Left ventricle myocardium inferior (tissue), 1 donor: ENCODE measurements at places on chromosomes 16 and 17. TPM values are rescaled to one million over a fixed set of nuclear protein-coding genes. Genes with fewer than 3 reads are reported as not detected.

PYDC1 gene
- total RNA-seq = not detected

ZFP3 gene
- total RNA-seq = 11.0 TPM

KREMEN2 gene
- not detected for total RNA-seq

CLEC18A gene
- total RNA-seq = 0.22 TPM

GPR142 gene
- not detected for total RNA-seq

PIK3R5 gene
- total RNA-seq = 2.7 TPM

GFER gene
- total RNA-seq = 23.3 TPM

KRTAP4-9 gene
- not detected for total RNA-seq

DNA sequence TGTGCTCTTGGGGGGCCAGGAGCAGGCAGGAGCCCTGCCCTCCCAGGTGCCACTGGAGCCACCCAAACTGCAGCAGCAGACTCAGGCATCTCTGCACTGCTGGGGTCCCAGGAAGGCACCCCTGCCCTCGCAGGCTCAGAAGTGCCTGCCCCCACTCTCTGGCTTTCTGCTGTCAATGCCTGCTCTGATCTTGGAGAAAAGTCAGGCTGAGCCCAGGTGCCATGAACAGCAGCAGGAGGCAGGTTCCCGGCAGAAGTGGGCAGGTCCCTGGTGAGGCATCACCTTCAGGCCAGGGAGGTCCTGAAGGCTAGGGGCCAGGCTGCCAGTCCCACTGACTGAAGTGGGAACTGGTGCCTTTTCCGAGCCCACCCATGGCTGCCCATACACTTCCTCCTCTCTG lies 106.5 kb downstream of the MGAT5B start:
- DNase-seq = no peak
- peaks cover under 1% of the 10 kb centered on the region for H3K4me1 ChIP-seq
- peaks cover 42% of the 10 kb centered on the region for H3K27me3 ChIP-seq
- H3K27ac ChIP-seq = no peak overlapping the region

GRCh38 chr16:75273054-75273925 lies 21.9 kb upstream of the BCAR1 start:
- H3K36me3 ChIP-seq = no peaks in the 10 kb centered on the region
- peaks cover 14% of the 10 kb centered on the region for H3K4me1 ChIP-seq
- no peak for DNase-seq

- H3K4me3 ChIP-seq = peak overlapping the region; percentile 87
- DNase-seq = no peak
- no peaks in the 10 kb centered on the region for H3K27me3 ChIP-seq
- peaks cover 84% of the 10 kb centered on the region for H3K4me1 ChIP-seq
- peak overlapping the region; percentile 90 for H3K27ac ChIP-seq
Measured at GRCh38 chr16:21161211-21161610, 2.7 kb downstream of the LDAF1 start.

- no peaks in the 10 kb centered on the region for H3K4me1 ChIP-seq
- DNase-seq = no peak
- H3K36me3 ChIP-seq = no peaks in the 10 kb centered on the region
- H3K27me3 ChIP-seq = peaks cover 44% of the 10 kb centered on the region
- H3K27ac ChIP-seq = no peak overlapping the region
Measured at GRCh38 chr16:26988186-26988585, 78.5 kb upstream of the C16orf82 start.

DNA sequence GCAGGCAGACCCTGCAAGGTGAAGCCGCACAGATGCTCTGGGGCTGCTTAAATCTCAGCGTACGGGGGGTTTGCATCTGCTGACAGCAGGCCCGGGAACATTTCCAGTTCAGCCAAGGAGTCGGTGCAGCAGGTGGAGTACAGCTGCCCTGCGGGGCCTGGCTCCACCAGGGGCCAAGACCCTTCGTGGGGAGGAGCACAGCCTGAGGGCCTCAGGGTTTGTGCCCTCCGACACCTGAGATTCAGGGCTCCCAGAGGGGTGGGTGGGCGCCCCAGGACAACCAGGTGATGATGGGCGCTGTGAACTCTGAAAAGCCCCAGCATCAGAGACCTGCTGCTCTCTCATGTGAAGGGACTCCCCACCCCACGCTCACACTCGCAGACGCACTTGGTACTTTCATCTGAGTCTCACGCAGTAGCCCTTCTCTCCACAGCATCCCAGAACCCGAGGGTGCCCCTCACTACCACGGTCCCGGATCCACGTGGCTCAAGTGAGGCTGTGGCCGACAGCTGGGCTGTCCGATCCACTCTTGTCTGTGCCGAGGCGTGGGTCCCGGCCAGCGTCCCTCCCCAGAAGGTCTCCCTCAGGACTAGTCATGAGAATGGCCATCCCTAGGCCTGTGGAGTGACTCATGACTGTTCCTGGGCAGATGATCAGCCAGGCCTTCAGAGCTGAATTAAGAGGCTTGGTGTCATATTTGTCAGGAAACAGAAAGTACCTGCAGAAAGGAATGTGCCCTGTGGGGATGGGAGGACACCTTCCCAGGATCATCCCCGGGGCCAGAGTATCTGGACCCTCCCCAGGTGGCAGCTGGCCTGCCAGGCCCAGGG lies 29.6 kb downstream of the ACSF3 start:
- H3K36me3 ChIP-seq = peaks cover 67% of the 10 kb centered on the region
- H3K4me1 ChIP-seq = no peaks in the 10 kb centered on the region
- H3K27me3 ChIP-seq = no peaks in the 10 kb centered on the region
- no peak overlapping the region for H3K27ac ChIP-seq
- no peak overlapping the region for H3K4me3 ChIP-seq

GRCh38 chr16:60407606-60408005 lies 1628.6 kb downstream of the CDH8 start:
- no peaks in the 10 kb centered on the region for H3K4me1 ChIP-seq
- no peaks in the 10 kb centered on the region for H3K27me3 ChIP-seq
- no peak for DNase-seq
- no peak overlapping the region for H3K4me3 ChIP-seq
- H3K27ac ChIP-seq = no peak overlapping the region
- no peaks in the 10 kb centered on the region for H3K36me3 ChIP-seq

DNA sequence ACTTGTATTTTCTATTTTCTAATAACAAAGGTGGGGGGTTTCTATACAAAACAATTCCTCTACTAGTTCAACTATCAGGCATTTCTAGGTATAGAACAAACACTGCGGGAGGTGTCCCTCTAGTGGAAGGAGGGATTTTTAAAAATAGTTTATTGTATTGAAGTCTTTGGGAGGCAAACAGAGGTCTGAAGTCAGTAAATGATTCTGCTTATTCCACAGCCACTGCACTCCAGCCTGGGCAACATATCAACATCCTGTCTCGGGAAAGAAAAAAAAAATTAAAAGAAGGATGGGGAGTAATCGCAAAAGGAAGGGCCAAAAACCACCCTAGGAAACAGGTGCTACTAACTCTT lies 648 bp upstream of the ERCC4 start:
- peaks cover 7% of the 10 kb centered on the region for H3K36me3 ChIP-seq
- peak overlapping the region; percentile 87 for H3K27ac ChIP-seq
- H3K4me1 ChIP-seq = peaks cover 44% of the 10 kb centered on the region

DNA sequence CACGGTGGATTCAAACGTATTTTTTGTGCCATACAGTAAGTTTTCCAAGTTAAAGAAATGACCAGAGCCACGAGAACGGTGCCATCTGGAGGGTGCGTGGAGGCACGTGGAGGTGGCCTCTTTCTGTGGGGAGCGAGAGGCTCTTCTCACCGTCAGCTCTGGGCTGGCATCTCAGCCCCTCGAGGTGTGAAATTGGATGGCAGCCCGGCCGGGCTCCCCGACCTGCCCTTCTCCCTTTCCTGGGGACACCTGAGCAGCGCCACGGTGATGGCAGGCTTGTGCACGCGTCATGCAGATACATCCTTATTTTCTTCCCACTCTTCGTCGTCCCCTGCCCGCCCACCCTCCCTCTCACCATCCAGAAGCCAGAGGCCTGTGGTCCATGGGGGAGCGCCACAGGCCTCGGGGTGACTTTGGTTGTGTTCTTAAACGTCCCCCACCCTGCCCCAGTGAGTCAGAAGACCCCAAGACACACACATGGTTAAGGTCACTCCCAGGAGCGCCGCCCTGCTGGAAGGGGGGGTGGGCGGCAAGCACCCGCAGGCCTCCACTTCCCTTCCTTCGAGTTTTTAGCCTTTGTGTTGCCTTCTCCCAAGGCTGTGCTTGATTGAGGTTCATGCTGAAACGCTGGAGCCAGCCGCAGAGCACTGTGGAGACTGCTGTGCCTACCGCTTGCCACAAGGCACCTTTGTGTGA lies 109.4 kb downstream of the BANP start:
- H3K36me3 ChIP-seq = peaks cover 27% of the 10 kb centered on the region
- peaks cover 22% of the 10 kb centered on the region for H3K4me1 ChIP-seq
- no peak overlapping the region for H3K27ac ChIP-seq
- H3K27me3 ChIP-seq = no peaks in the 10 kb centered on the region

- DNase-seq = peak; percentile 59
- H3K4me3 ChIP-seq = peak within 1 kb of the TSS; percentile 59
- no peaks in the 10 kb centered on the region for H3K36me3 ChIP-seq
- H3K27me3 ChIP-seq = no peaks in the 10 kb centered on the region
- H3K4me1 ChIP-seq = peaks cover 87% of the 10 kb centered on the region
Measured at GRCh38 chr17:40309031-40309948, at the start of gene RARA. RARA (plus strand) TSS chr17:40309180; CDS start chr17:40331219, 22,039 bp downstream.

- H3K36me3 ChIP-seq = peaks cover 24% of the 10 kb centered on the region
- DNase-seq = no peak
Measured at GRCh38 chr17:59791603-59792457, 84.4 kb downstream of the VMP1 start.

GRCh38 chr17:45171338-45172231 lies 9.9 kb downstream of the HEXIM2 start:
- peaks cover 34% of the 10 kb centered on the region for H3K4me1 ChIP-seq
- peak overlapping the region; percentile 84 for H3K27ac ChIP-seq
- peak overlapping the region; percentile 56 for H3K4me3 ChIP-seq
- no peaks in the 10 kb centered on the region for H3K36me3 ChIP-seq
- H3K27me3 ChIP-seq = no peaks in the 10 kb centered on the region
- no peak for DNase-seq

DNA sequence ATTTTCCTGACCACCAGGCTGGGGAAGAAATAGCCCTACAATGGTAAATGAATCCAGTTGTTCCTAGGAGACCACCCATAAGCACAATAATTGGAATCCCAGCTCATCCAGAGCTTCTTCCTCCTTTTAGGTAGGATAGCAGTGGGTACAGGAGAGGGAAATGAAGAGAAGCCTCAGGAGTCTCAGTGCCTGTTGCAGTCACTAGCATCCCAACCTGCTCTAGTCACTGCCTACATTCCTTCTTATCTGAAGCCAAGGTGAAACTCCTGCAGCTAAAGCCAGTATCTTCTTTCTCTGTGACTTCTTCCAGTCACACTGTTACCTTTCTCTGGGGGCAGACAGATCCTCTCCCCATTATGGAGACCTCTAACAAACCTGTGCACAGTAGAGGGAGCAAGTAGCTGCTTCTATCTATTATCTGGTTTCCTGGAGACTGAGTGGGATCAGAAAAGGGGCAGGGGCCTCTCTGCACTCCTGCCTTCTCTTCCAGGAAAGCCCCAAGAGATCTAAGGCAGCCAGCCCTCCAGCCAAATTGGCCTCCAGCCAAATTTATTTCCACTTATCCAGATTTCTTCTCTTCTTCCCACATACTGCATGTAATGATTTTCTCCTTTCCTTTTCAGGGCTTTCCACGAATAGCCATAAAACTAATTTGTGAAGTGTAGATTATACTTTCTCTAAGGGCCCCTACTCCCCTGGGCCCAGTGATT lies 85.5 kb downstream of the SSH2 start:
- no peaks in the 10 kb centered on the region for H3K27me3 ChIP-seq
- H3K4me1 ChIP-seq = peaks cover 36% of the 10 kb centered on the region
- no peak for DNase-seq
- no peak overlapping the region for H3K4me3 ChIP-seq

GRCh38 chr17:57004944-57005579 lies 27.1 kb downstream of the SCPEP1 start:
- H3K27me3 ChIP-seq = no peaks in the 10 kb centered on the region
- no peak for DNase-seq
- peaks cover 5% of the 10 kb centered on the region for H3K4me1 ChIP-seq
- H3K36me3 ChIP-seq = peaks cover 58% of the 10 kb centered on the region

- H3K36me3 ChIP-seq = no peaks in the 10 kb centered on the region
- no peaks in the 10 kb centered on the region for H3K4me1 ChIP-seq
- H3K27me3 ChIP-seq = peaks cover 71% of the 10 kb centered on the region
- peak overlapping the region; percentile 12 for H3K27ac ChIP-seq
- peak overlapping the region; percentile 47 for H3K4me3 ChIP-seq
Measured at GRCh38 chr16:31260136-31260931, 559 bp downstream of the ITGAM start.

DNA sequence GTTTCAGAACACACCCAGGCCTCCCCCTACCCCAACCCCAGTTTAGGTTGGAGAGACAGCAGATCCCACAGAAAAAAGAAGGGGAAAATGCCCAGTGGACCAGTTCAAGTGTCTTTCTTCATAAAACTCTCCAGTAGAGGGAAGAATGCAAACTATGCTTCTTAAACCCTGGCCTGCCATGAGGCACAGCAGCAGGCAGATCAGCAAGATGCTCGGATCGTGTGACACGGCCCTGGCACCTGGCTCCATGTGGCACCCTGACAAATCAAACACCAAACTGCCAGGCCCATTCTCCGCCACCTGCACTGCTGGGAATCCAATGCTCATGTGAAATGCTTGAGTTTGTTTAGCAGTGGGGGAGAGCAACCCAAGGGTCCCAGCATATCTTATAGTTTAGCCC lies 166.8 kb downstream of the SOX9 start:
- no peak overlapping the region for H3K4me3 ChIP-seq
- no peak for DNase-seq
- no peaks in the 10 kb centered on the region for H3K36me3 ChIP-seq
- H3K27ac ChIP-seq = no peak overlapping the region
- H3K4me1 ChIP-seq = no peaks in the 10 kb centered on the region
- peaks cover 13% of the 10 kb centered on the region for H3K27me3 ChIP-seq

- H3K27me3 ChIP-seq = no peaks in the 10 kb centered on the region
- H3K4me3 ChIP-seq = no peak overlapping the region
- no peaks in the 10 kb centered on the region for H3K36me3 ChIP-seq
- peaks cover 19% of the 10 kb centered on the region for H3K4me1 ChIP-seq
Measured at GRCh38 chr17:61205931-61206330, 193.7 kb upstream of the TBX2 start.

DNA sequence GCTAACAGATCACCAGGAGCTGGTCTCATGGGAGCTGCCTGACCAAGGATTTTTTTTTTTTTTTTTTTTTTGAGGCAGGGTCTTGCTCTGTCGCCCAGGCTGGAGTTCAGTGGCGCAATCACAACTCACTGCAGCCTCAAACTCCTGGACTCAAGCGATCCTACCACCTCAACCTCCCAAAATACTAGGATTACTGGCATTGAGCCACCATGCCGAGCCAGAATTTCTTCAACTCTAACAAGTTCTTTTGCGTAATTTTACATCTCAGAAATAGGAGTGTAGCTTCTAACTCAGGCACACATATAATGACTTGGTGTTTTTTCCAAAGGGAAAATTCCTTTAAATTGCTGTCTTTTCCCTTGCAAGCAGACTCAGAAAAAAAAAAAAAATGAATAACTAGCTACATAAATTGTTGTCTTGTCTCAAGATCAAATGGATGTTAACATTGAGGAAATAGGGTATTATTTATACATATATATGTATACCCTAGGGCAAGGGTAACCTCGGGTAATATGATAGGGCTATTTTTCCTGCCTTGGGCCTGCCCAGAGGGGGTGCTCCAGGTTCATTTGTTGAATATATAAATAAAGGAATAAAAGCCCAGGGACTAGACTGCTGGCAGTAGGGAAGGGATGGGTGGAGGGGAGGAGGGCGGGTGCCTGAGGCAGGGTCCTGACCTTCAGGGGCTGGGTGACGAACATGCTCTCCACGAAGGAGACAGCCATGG lies 42.8 kb upstream of the GCSH start:
- H3K27ac ChIP-seq = no peak overlapping the region
- H3K36me3 ChIP-seq = no peaks in the 10 kb centered on the region
- H3K4me3 ChIP-seq = no peak overlapping the region
- H3K27me3 ChIP-seq = no peaks in the 10 kb centered on the region
- no peaks in the 10 kb centered on the region for H3K4me1 ChIP-seq
- DNase-seq = no peak
